ENCODE measurements at places on chromosomes 12 and 14.

DNA sequence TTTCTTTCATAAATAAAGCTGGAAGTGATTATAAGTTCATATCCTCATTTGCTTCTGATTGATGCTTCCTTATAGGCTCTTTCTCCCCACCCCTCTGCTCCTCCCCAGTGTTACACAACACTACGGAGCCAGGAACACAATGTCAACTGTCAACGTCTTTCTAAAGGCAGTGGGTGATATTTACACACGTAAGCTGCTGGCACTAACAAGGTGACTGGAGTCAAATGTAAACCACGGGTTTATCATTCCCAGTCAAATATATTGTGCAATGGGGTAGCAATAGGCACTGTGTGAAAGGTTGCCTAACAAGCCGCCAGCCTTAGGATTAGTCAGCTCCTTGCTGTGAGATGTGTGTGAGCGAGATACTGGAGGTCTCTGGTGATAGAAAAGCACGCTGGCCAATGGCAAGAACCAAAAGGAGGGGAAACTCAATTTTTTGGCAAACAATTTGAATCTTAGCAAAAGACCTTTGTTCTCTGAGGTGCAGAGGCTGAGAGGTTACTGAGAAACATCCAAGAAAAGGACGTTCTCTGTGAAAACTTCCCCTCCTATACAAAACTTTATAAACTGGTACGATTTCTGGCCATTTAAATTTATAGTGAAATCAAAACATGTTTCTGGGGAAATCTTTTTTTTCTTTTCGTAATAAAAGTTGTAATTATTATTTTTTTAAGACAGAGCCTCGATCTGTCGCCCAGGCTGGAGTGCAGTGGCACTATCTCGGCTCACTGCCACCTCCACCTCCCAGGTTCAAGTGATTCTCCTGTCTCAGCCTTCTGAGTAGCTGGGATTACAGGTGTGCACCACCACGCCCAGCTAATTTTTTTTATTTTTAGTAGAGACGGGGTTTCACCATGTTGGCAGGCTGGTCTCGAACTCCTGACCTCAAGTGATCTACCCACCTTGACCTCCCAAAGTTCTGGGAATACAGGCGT lies 22.3 kb upstream of the HECTD1 start:
- DNase-seq, result peak; percentile 88

DNA sequence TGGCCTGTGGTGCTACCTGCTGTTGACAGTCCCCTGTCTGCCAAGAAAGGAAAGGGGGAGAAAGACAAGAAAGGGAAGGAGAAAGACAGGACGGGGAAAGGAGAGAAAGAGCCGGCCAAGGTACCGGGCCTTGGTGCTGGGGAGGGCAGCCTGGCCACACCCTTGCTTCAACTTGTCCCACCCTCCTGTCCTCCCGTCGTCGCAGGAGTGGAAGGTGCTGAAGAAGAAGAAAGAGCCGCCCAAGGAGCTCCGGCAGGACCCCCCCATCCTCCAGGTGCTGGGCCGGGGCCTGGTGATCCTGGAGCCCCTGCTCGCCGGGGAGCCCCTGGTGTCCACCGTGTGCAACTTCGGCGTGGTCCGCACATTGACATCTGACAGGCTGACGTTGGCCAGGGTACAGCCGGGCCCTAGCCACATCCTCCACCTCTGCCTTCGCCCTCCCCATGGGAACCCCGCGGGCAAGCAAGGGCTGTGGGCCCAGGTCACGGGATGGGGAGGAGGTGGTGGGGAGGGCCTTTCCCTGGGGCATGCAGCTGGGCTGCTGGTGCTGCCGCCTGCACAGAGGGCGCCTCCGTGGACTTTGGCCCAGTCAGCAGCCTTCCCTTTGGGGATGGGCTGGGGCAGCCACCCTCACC lies 2.9 kb upstream of the B3GNT4 start:
- DNase-seq, result no peak

- DNase-seq, result no peak
Measured at GRCh38 chr14:104879983-104880565, 15.0 kb downstream of the CEP170B start.

DNA sequence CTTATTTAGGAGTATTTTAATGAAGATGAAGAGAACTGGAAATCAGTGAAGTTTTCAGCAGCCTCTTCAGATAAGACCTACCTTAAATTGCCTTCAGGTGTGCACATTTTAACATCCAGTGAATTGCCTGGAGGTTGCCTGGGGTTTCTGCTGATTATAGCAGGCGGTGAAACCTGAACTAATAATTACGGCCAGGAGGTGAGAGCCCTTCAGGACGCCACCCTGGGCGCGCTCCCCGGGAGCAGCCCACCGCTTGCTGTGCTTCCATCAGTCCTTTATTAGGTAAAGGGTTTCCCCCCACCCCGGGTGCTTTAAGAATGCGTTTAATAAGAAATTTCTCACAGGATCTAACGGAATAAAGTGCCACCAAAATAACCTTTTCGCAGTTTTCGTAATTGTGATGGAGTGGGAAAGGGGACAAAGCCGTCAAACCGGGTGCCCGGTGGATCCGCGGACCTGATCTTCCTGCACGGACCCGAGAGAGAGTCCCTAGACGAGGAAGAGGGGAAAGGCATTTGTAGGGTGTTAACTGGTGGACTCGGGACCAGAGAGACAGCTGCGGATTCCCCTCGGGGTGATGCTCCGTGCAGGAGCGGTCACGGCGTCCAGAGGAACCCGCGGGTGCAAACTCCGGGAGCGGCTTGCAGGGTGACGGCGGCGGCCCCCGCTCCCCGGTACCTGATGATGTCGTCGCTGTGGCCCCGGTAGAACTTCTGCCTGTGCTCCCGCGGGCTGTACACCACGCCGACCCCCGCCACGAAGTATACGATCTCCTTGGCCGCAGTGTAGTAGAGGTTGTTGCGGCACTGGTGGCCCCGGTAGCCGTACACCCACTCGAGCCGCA lies 902 bp downstream of the EML5 start:
- DNase-seq, result peak; percentile 6

DNA sequence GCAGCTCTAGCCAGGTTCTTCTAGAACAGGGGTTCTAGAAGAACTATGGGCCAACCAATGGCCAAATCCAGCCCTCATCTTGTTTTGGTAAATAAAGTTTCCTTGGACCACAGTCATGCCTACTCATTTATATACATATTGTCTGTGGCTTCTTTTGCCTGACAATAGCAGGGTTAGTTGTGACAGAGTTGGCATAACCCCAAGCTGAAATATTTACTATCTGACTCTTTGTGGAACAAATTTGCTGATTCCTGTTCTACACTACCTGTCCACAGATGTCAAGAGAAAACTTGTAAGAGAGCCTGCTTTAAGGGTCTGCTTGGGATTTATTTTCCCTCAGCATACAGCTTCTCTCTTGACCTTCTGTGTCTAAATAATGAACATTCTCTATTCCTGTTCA lies 289.0 kb downstream of the KSR2 start:
- DNase-seq, result no peak

DNA sequence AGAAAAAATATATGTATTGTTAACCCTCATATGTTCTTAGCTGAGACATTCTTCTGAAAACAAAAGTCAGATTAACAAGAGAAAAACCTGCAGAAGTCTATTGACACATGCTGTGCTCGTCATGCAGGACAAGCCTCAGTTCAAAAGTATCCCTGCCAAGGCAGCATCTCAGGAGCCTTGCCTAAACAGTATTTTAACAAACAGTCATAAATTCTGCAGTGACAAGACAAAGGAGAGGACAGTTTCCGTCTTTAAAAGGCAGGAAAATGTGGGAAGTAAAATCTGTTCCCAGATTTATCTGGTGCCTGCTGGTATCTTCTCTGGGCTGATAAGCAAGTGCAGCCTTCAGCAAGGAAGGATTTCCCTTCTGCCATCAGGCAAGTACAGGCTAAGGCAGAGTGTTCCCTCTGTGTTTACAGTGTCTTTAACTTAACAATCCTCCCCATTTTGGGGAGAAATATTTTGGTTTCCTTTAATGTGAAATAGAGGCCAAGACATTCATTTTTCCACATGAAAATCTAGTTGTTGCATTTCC lies 480.2 kb upstream of the CCDC196 start:
- DNase-seq, result no peak

DNA sequence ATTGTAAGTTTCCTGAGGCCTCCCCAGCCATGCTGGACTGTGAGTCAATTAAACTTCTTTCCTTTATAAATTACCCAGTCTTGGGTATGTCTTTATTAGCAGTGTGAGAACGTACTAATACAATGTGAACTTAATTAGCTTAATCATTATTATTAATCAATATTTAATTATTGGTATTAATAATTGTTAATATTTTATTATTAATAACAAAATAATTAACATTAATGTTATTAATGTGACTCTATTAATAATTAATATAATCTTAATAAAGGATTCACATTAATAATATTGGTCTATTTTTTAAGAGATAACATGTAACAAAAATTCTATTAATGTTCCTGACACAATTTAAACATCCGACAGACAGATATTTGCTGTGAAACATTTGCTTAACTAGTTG lies 164.9 kb upstream of the ATF7IP start:
- no peak for DNase-seq

DNA sequence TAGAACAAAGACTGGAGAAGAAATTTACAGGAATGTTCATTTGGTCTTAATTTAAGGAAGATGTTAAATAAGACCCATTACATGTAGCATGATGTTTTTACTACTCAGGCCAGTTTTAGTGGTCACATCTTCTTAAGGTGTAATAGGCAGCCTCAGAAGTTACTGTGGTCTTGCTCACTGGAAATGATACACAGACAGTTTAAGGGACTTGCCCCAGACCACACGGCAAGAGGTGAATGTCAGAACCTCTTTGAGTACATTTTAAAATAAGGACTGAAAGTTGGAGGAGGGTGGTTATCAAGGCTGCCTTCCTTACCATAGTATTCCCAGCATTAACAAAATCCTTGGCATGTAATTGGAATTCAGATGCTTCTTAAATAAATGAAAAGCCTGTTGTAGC lies 37.9 kb downstream of the LRRK2 start:
- DNase-seq, result no peak

DNA sequence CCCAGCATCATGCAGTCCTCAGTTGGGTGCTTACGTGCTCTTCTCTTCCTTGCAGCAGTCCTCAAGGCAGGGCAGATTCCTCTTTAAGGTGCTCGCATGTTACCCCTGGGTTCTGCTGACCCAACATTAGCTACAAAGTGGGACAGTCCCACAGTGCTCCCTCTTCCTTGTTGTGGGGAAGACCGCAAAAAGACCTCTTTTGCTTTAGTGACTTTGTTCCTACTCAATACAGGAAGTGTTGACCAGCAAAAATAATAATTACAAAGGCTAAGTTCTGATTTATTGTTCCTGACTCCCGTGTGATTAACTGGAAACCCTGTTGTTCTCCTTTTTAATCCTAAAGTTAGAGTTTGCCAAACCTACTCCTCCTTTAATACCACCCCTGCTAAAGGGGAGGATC lies 13.7 kb downstream of the PIGH start:
- peak; percentile 56 for DNase-seq

DNA sequence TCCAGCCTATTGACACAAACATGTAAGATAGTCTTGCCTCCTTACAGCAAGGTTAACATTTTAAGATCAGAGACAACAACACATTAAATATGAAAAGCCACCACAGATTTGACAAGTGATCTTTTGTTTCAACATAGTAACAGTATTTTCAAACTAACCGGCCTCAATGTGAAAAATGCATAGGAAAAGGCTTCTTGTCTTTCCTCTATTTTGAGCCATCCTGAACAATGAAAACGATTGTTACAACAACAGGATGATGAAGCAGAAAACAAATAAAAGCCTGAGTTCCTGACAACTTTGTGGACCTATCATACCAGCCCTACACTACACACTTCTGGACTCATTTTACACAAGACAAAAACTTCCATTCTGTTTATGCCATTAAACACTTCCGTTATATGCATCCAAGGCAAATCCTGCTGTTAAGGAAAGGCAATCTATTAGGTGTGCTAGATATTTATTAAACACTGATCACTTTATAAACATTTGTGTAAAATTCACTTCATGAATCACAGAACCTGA lies 37.3 kb downstream of the BAZ1A start:
- DNase-seq, result no peak

DNA sequence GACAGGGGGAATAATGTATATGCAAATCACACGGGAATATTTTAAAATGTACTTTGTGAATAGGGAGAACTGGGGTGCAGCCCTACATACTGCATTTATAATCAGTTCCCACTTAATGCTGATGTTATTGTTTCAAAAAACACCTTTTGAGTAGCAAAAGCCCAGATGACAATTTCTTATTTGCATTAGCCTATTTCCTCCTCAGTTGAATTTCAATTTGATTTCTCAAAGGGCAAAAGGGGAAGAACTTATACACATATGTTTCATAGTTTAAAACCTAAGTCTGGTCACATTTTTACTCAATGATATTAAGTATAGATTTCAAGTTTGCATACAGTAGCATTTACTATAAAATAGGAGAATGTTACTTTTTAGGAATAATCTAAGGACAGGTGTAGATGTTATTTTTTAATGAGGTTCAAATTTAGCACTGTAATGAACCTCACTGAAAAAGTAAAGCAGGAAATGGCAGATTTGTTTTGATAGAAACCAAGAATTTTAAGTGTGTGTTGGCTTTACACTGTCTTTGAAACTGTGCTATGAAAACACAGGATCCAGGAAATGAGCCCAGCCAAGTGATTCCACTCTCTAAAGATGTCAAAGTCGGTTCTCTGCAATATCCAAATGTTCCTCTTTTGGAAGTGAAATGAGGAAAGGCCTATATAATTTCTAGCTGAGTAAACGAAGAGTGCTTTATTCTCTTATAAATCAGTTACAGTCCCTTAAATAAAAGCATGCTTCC lies 367.4 kb downstream of the BTG1 start:
- peak; percentile 62 for DNase-seq

GRCh38 chr14:104264495-104265265 lies 126.3 kb downstream of the KIF26A start:
- no peak for DNase-seq

GRCh38 chr12:52279422-52280318 lies 5.2 kb downstream of the KRT86 start:
- DNase-seq, result no peak

DNA sequence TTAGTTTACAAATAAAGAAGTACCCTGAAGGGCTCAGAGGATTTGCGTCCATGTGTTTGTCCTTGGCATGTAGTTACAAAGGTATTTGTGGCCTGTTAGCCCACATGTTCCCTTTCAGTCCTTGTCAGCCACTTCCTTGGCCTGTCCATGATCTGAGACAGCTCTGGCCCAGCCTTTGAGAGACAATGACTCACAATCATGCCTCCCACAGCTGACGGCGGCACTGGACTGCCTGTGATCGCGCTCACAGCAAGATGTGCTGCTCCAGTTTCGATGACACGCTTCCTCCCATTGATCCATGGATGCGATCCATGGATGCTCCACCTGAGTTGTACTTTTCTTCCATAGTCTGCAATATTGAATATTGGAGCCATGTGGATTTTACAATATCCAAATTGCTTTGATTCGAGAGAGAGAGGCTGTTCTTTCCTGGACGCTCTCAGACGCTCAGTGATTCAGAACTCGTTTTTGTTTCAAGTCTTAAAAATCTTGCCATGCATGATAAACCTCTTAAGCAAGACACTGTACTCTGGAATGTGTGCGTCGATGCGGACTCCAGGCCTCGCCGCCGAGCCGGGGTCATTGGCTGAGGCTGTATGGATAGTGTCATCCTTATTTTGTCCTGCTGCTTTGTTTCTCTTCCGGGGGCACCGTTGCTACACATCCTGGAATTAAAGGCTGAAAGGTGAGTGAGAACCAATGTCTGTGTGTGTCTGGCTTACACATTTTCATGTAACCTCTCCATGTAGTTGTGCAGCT lies 220.1 kb downstream of the GLT1D1 start:
- no peak for DNase-seq

- no peak for DNase-seq
Measured at GRCh38 chr12:58140395-58140794, 199.0 kb downstream of the ATP23 start.

- no peak for DNase-seq
Measured at GRCh38 chr12:49288922-49289555, 5.9 kb upstream of the PRPH start.

- no peak for DNase-seq
Measured at GRCh38 chr14:95499354-95499750, 17.1 kb downstream of the SYNE3 start.

Measured in suppressor macrophage (primary cell).